ENCODE measurements at places on chromosomes 7 and 10. TPM values are rescaled to one million over a fixed set of nuclear protein-coding genes. Genes with fewer than 3 reads are reported as not detected.

DNA sequence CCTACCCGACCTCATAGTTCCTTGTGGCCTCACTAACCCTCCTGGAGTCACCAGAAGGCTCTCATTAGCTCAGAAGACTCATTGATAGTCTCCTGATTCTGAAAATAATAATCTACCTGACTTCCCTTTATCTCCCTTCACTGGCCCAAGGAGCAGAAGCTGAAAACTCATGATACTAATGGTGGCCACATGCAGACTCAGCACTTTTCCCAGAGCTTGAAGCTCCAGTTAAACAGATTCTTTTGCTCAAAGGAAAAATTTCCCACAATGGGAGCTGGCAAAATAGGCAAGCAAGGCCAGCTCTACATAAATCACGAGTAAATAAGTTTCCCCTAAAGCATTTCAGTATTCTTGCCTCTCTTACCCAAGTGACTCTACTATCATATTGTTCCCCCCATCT is 8.2 kb downstream of the NAPEPLD start:
- no peak overlapping the region for H3K27ac ChIP-seq
- no peaks in the 10 kb centered on the region for H3K27me3 ChIP-seq
- H3K36me3 ChIP-seq: peaks cover 10% of the 10 kb centered on the region
- DNase-seq: no peak

KIF11 gene
- total RNA-seq: 85.2 TPM

STAG3 gene
- total RNA-seq: 16.5 TPM

DNA sequence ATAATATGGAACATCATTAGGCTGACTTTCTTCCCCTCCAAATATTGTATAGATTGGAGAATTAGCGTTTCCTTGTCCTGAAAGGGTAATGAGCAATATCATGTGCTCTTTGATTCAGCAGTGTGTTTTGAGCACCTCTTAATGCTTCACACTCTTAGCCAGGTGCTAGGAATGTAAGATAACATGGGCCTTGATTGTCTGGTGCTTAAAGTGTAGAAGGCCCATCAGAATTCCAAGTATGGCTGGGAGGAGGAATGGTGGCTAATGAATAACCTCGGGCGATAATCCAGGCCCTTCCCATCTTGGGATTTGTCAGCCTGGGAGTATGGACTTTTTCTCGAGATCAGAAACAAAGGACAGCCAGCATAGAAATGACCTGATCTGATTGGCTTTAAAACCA is 8.6 kb downstream of the TSPAN13 start:
- no peak for DNase-seq
- peaks cover 7% of the 10 kb centered on the region for H3K27me3 ChIP-seq

GRCh38 chr10:34650156-34650555 is 164.9 kb downstream of the PARD3 start:
- H3K4me3 ChIP-seq: no peak overlapping the region
- no peaks in the 10 kb centered on the region for H3K4me1 ChIP-seq
- H3K27me3 ChIP-seq: no peaks in the 10 kb centered on the region
- no peaks in the 10 kb centered on the region for H3K36me3 ChIP-seq
- no peak for DNase-seq

DNA sequence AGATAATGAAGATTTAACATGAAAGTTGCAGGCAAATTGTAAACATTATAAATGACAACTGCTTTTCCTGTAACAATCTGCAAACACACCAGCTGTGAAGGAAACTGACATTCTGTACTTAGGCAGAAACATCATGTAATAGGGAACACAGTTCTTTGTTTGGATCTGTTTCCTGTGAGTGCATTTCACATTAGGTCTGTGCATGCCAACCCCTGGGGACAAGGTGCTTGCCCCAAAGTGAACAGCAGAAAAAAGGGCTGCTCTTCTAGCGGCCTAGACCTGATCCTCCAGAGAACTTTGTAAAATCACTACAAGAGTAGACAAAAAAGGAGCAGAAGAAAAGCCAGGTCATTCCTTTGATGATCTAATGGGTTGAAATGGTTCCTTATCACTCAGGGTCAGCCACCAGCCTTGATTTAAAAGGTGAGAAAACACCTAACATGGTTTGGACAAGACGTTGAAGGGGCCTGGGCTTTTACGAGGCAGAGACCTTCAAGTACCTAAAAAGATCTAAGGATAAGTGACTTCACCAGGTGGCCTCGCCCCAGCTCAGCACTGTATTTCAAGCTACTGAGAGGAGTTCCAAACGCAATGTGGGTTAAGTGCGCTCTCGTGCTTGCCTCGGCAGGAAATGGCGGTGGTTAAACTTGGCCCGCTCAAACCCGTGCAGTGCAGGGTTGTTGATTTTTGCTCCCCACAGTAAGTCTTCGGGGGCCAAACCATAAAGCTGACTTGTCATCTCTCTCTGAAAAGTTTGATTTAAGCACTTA is 249.7 kb downstream of the CREB5 start:
- H3K36me3 ChIP-seq: peaks cover 11% of the 10 kb centered on the region
- peak overlapping the region; percentile 70 for H3K27ac ChIP-seq
- peaks cover 20% of the 10 kb centered on the region for H3K27me3 ChIP-seq
- peak; percentile 75 for DNase-seq
- peak overlapping the region; percentile 22 for H3K4me3 ChIP-seq

DNA sequence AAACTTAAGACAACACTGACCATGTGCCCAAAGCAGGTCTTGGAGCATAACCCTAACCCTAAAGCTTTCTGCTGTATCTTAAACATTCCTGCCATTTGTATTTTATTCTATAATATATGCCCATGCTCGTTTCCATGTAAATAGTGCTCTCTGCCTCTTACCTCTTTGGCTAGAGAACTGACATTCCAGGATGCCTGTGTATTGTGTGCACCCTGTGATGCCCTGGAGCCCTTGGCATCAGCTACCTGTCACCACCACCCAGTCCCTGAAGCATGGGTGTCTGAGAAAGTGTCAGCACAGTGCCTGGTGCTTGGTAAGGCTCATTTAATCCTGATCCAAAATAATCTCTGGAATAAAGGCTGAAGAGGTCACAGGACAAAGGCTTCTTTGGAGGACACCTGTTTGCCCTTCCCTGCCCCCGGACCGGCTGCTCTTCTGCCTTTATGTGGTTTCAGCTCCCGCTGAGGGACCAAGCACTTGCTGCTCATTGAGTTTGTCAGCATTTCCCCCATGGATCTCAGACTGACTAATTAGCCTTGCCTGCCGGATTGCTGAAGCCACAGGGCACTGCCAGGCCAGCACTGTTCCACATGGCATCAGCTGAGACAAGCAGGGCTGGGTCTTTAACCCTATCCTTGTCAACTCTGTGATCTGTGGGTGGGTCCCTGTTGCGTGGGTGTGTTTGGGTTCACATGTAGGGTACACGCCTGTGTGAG is 139.1 kb upstream of the SORCS3 start:
- H3K4me3 ChIP-seq: no peak overlapping the region
- H3K4me1 ChIP-seq: no peaks in the 10 kb centered on the region
- no peaks in the 10 kb centered on the region for H3K36me3 ChIP-seq
- peaks cover 6% of the 10 kb centered on the region for H3K27me3 ChIP-seq
- H3K27ac ChIP-seq: no peak overlapping the region

MMRN2 gene
- not detected for total RNA-seq

NAT16 gene
- total RNA-seq: not detected

MINDY4 gene
- 1.3 TPM for total RNA-seq

- H3K36me3 ChIP-seq: peaks cover 3% of the 10 kb centered on the region
- H3K4me1 ChIP-seq: peaks cover 1% of the 10 kb centered on the region
- no peak for DNase-seq
- no peaks in the 10 kb centered on the region for H3K27me3 ChIP-seq
These were observed 101.8 kb downstream of the JMJD1C start for GRCh38 chr10:63363951-63364350.

DNA sequence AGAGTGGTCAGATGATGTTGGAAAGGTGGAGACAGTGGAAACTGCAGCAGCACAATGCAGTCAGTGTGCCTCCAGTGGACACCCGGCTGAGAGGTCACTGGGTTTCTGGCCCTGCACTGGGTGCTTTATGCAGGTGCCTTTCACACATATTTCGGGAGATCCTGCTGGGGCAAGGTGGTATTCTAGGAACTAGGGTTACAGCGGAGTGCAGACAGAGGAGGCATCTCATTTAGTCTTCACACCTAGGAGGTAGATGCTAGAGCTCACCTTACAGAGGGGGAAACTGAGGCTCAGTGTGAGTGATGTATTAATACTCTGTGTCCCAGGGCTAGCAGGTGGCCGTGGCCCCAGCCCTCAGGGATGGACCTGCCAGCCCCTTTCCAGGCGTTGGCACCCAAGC is 103.9 kb upstream of the KCTD7 start:
- H3K36me3 ChIP-seq: no peaks in the 10 kb centered on the region
- H3K4me3 ChIP-seq: no peak overlapping the region

GRCh38 chr10:96225119-96225518 is 46.2 kb downstream of the BLNK start:
- no peak overlapping the region for H3K27ac ChIP-seq
- no peak for DNase-seq
- no peaks in the 10 kb centered on the region for H3K36me3 ChIP-seq

- DNase-seq: no peak
- H3K27ac ChIP-seq: no peak overlapping the region
- no peak overlapping the region for H3K4me3 ChIP-seq
- peaks cover 4% of the 10 kb centered on the region for H3K36me3 ChIP-seq
- H3K4me1 ChIP-seq: peaks cover 10% of the 10 kb centered on the region
These were observed 161.2 kb upstream of the GNAI1 start for GRCh38 chr7:79973455-79973854.

- no peak for DNase-seq
- no peak overlapping the region for H3K4me3 ChIP-seq
- H3K27me3 ChIP-seq: no peaks in the 10 kb centered on the region
- H3K4me1 ChIP-seq: peaks cover 7% of the 10 kb centered on the region
- no peak overlapping the region for H3K27ac ChIP-seq
These were observed 164.8 kb downstream of the PRKAG2 start for GRCh38 chr7:151711906-151712809.

COX15 gene
- total RNA-seq: 39.3 TPM

GRCh38 chr10:101047268-101047667 is 14.5 kb upstream of the KAZALD1 start:
- H3K4me3 ChIP-seq: no peak overlapping the region
- no peak for DNase-seq
- H3K27ac ChIP-seq: no peak overlapping the region
- peaks cover 36% of the 10 kb centered on the region for H3K4me1 ChIP-seq
- peaks cover 64% of the 10 kb centered on the region for H3K27me3 ChIP-seq

CLRN3 gene
- total RNA-seq: not detected

LGI1 gene
- not detected for total RNA-seq

NEUROG3 gene
- total RNA-seq: not detected

DNA sequence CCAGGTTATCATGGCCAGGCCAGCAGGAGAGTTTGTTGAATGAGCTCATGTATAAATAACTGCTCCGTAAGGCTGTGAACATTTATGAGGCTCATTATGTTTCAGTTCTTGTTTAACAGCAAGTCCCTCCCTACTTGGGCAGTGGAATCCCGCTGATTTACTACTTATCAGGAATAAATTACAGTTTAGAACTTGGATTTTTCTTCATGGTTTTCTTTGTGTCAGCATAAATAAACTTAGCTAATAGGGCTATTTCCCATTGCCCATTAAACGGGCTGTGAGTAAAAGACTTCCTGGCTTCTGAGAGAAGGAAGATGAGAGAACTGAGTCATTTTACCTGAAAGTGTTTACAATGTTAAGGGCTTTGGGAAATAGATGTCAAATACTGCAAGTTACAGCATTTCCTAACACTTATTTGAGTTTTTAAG is 701.6 kb upstream of the ANKRD30A start:
- no peaks in the 10 kb centered on the region for H3K36me3 ChIP-seq
- no peak overlapping the region for H3K27ac ChIP-seq
- no peaks in the 10 kb centered on the region for H3K27me3 ChIP-seq
- no peak for DNase-seq

CCDC6 gene
- total RNA-seq: 18.3 TPM

CDNF gene
- total RNA-seq: 0.89 TPM

DNA sequence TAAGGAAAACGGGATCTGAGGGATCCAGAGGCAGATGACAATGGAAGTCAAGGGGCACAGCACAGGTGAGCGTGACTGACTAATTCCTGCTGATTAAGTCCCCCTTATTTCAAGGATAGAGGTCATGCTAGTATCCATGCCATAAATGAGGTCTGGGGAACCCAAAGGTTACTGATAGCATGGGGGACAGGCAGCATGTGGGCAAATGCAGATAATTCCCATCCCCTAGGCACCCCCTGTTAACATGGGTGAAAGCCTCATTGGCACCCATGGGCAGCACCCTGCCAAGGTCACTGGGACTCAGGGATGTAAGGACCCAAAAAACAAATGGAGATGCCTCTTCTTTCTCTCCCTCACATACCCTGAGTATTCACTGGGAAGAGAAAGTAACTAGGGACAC is 139.7 kb downstream of the WDR11 start:
- no peaks in the 10 kb centered on the region for H3K27me3 ChIP-seq
- no peaks in the 10 kb centered on the region for H3K36me3 ChIP-seq
- no peak overlapping the region for H3K27ac ChIP-seq
- peaks cover 7% of the 10 kb centered on the region for H3K4me1 ChIP-seq

DNA sequence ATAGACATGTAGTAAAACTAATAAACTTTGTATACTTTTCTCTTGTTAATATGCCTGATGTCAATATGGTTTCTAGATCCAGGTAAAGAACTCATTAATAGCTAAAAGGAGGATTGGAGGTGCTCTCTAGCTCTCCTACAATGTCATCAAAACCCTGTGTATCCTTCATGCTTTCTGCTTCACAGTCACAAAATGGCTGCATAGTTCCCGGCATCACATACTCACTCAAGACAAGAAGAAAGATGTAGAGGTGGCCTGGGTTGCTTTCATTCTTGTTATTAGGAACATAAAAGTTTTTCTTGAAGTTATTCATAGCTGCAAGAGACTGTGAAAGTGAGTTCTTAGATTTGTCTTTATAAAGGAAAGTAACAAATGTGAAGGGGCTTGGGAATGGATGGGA is 149.7 kb upstream of the EEPD1 start:
- no peaks in the 10 kb centered on the region for H3K36me3 ChIP-seq
- DNase-seq: no peak
- H3K27me3 ChIP-seq: peaks cover 3% of the 10 kb centered on the region
- peaks cover 5% of the 10 kb centered on the region for H3K4me1 ChIP-seq
- no peak overlapping the region for H3K27ac ChIP-seq
- no peak overlapping the region for H3K4me3 ChIP-seq

- H3K36me3 ChIP-seq: no peaks in the 10 kb centered on the region
- H3K4me3 ChIP-seq: no peak overlapping the region
- no peaks in the 10 kb centered on the region for H3K27me3 ChIP-seq
- no peak overlapping the region for H3K27ac ChIP-seq
- H3K4me1 ChIP-seq: no peaks in the 10 kb centered on the region
These were observed 87.7 kb downstream of the GFRA1 start for GRCh38 chr10:116185199-116185867.

RBM20 gene
- total RNA-seq: not detected
